Cardiac muscle cell (in vitro differentiated cells and primary cell): ENCODE measurements at places on chromosomes 1 and 21.

GRCh38 chr1:95245029-95245428 is 11.0 kb downstream of the RWDD3 start:
- DNase-seq = no peak

GRCh38 chr1:222543817-222544216 is 4.1 kb downstream of the HHIPL2 start:
- no peak for DNase-seq

- DNase-seq = peak; percentile 48
These were observed 48.7 kb upstream of the PRDM2 start for GRCh38 chr1:13651279-13651678.

DNA sequence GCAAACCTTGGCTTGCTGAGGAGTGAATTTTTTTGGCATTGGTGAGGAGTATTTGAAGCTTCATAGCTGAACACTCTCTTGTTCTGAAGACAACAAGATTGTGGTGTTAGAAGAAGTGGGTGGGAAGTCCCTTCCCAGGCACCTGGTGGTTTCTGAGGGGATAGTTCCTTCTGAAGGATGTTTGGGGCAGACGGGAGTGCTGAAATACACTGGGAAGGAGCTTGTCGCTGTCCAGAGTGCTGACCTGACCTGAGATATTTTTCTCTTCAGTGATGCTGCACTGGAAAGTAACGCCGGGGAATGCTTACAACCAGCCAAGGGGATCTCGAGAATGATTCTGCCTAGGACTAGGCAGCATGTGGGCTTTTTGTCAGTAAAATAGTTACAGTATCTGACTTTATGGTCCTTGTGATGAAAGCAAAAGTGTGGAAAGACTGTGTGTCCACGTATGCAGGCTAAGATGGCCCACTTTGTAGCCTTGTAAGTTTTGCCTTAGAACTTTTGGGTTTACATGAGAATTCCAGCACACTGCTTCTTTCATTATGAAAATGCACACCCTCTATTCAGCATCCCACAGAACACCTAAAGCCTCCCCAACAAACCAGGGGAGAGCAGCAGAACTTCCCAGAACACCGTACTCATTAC is 33.1 kb upstream of the NFASC start:
- DNase-seq = peak; percentile 92

GRCh38 chr1:219537223-219537631 is 75.7 kb downstream of the ZC3H11B start:
- no peak for DNase-seq

DNA sequence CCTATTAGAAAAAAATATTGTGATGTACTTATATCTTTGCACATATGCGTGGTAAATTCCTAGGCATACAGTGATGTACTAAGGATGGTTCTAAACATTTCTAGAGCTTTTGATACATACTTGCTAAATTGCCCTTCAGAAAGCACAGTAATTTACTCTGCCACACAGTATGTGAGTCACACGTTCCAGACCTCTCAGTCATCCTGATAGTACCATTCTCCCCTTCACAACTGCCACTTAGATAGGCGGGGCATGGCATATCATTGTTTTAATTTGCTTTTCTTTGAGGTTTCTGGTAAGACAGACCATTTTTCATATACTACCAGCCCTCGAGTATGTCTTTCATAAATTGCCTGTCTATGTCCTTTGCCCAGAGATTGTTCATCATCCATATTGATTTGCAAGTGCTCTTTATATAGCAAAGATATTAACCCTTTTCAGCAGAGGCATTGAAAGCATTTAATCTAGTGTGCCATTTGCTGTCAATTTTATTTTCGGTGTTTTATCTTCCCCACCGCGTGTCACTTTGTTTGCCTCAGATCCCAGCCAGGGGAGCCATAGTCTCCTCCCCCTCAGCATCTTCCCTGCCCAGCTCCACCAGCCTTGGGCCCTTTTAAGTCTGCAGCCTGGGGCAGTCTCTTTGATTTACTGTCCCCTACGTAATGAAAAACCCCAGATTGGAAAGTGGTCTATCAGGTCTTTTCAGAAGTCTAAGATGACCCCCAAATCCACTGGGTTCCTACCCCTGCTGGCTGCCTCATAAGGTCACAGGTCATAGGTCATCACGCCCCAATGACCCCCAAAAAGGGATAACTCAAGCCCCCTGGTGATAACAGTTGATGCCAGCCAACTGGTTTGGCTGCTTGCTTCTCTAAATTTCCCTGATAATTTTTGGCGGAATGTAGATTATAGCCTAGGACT is 11.8 kb upstream of the PAX7 start:
- DNase-seq = no peak

- no peak for DNase-seq
These were observed 78.8 kb upstream of the NR5A2 start for GRCh38 chr1:199948587-199949280.

DNA sequence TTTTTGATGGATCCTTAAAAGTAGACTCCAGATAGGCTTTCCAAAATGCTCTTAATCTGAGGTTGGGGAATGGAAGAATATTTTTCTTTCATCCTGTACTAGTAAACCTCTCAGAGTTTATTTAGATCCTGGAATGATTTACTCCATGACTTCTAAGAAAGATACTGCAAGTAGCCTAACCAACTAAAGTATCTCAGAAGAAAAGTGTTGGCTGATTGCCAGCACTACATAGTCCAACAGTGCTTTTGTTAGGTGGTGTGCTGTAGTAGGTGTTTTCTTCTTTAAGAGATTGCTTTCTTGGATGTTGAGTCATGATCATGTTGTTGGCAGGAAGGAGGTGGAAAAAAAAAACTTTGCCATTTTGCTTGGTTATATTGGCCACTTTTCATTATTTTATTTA is 119.8 kb downstream of the OSBPL9 start:
- peak; percentile 78 for DNase-seq

DNA sequence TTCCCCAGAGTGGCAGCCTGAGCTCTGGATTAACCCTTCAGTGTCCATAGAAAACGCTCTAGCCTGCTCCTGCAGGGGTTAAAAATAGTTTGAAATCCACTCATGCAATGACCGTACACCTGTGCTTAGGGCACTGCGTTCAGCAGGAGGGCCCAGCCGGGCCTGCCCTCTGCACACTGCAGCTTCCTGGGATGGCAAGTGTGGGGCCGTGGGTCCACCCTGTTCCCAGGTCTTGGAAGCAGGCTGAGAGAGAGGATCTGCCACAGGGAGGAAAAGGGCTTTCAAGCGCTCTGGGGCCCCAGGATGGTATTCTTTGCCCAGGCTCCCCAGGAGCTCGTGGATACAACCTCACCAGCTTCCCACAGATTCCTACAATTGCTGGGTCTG is 1.5 kb upstream of the S100B start:
- DNase-seq = no peak

- peak; percentile 27 for DNase-seq
These were observed 26.0 kb downstream of the MACF1 start for GRCh38 chr1:39230261-39231190.

DNA sequence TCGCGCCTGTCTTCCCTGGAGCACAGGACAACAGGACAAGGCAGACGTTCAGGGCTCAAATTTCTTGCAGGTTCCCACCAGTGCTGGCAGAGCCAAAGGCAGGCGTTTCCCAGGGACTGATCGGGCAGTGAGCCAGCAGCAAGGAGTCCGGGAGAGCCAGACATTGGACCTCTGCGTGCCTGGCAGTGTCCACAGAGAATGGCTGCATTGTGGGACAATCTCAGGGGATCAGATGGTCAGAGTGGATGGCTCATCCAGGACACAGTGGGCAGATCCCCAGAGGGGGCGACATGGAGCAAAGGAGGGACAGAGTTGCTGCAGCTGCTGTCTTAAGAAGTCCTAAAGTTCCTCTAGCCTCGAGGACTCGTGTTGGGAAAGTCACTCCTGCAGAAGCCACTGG is 4.6 kb downstream of the TMEM63A start:
- peak; percentile 47 for DNase-seq

DNA sequence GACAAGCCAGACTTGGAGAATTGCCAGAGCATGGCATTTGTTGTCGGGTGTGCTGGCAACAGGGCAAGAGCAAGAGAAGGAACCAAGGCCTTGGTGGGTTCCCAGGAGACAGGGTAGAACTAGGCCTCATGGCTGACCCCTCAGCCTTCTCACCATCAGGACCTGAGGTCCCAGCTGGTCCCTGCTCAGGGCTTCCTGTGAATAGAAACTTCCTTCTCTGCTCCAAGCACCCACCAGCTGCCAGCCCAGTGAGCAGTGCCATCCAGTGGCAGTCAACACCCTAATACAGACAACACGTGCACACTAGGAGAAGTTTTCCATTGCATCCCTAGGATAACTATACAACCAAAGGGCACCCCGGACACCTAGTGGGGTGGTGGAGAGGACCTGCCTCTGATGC is 22.8 kb downstream of the S100A6 start:
- DNase-seq = no peak

- DNase-seq = no peak
These were observed 41.8 kb upstream of the BCL10 start for GRCh38 chr1:85318217-85318616.

DNA sequence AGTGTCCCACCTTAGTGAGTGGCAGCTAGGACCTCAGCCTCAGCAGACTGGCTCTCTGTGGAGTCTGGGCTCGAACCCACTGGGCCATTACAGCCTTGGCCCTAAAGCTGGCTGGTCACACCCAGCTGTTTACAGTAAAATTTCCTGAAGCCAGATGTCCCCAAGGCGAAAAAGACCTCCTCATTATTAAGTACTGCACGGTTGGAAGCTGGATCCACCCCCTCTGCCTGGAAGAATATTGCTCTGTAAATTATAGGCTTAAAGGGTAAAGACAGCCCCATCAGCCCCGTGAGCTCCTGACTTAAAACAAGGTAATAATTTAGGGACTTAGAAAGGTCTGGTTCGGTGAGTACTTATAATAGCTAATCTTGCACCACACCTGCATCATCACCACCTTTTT is 30.3 kb upstream of the TMEM51 start:
- no peak for DNase-seq

DNA sequence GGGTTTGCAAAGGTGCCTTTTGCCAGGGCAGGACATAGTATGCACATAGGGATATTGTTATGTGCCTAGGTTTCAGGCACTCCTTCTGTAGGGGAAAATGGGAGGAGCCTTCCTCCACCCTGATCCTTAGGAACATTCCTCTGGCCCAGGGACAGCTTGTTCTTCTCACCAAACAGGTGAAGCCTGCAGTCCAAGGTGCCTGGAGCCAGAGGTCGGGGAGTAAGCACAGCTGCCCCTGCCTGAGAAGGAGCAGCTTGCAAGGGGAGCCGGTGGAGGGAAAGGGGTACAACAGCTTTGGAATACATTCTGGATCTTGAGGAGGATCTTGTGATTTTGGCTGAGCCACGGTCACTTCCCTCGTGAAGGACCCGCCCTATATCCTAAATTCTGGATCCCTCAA is 82.4 kb upstream of the CD1D start:
- DNase-seq = no peak

DNA sequence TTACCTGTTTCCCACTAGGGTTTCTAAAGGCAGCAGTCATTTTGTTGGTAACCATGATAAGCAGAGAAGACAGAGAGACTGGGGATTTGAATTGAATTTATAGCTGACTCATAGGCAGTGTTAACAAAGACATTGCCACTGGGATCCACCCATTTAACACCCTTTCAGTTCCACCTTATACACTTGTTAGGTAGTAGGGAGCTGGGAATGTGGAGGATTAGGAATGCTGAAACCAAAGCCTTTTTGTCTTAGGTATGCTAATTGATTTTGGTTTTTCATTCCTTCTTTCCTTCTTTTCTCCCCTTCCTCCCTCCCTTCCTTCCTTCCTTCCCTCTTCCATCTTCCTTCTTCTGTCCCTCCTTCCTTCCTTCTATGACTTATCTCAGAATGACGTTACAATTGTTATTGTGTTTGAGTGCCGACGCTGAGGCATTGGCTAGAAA is 7.5 kb upstream of the EVI5 start:
- DNase-seq = peak; percentile 26

- DNase-seq = peak; percentile 44
These were observed 3.9 kb upstream of the P3R3URF start for GRCh38 chr1:46180082-46180616.

DNA sequence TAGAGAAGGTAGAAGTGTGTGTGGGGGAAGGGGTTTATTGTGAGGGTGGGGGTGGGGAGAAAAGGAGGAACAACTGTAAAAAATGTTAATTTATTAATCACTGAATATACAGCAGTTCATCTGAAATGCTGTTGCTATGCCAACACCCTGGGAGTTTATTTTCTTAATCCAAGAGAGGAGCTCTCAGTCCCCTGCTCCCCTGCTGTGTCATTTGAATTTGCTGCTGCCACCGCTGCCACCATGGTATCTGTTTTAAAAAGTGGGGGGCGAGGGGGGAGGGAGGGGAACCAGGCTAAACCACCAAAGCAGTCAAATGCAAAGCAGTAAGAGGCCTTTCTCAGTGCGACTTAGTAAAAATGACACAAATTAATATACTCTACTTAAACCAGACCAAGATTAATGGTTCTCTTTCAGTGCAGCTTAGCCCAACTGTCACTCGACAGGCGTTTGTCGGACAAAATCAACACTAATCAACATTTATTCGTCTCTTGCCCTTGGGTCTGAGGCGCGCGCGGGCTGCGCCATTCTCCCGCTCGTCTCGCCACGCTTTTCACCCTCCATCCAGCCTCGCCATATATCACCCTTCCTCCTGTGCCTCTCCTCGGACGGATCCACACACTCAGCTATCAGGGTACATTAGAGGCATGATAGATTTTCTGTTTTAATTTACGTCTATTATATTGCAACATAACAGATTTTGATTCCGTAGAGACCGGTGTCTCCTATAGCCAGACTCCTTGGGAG is 76.2 kb downstream of the PBX1 start:
- no peak for DNase-seq

DNA sequence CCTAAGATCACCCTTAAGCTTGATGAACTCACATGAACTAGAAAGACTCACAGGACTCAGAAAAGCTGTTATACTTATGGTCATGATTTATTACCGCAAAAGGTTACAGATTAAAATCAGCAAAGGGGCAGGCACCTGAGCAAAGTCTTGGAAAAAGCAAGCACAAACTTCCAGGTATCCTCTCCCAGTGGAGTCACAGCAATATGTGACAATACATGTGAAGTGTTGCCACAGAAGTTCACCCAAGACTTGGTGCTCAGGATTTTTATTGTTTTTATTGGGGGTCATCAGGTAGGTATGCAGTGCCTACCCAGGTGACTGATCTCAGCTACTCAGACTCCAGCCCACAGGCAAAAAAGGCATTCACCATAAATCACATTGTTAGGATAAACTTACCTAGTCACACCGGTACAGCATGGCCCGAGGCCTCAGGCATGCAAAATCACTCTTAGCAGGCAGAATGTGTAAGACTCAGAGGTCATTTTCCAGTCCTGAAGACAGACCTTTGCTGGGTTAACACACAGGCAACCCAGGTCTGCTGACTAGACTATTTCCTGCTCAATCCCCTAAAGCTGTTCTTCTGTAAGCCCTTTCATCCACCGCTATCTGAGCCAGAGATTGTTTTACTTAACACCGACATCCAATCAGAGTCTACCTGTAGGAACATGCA is 55.6 kb downstream of the SSX2IP start:
- peak; percentile 9 for DNase-seq

DNA sequence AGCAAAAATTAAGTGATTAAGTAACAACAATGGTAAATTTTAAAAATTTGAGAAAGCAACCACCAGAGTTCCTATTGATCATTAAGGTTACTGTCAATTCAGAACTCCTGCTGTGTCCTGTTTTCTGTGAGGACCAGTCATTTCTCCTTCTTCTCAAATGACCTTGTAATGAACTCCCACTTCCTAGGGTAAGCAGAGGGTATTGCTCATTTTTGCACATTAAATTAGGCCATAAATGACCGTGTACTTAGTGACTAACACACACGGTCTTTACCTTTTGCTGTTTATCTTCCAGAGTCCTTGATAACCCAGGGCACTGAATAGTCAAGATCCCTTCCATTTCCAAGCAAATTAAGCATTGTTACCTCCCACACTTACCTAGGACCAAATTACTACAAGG is 227.5 kb upstream of the LYPLAL1 start:
- no peak for DNase-seq

- no peak for DNase-seq
These were observed 75.0 kb upstream of the PKN2 start for GRCh38 chr1:88609051-88609450.
